HTR-8/SVneo (cell line): ENCODE measurements at places on chromosomes 6 and 20.

GRCh38 chr6:163415620-163416556, 1.4 kb downstream of the QKI start:
- DNase-seq: no peak

DNA sequence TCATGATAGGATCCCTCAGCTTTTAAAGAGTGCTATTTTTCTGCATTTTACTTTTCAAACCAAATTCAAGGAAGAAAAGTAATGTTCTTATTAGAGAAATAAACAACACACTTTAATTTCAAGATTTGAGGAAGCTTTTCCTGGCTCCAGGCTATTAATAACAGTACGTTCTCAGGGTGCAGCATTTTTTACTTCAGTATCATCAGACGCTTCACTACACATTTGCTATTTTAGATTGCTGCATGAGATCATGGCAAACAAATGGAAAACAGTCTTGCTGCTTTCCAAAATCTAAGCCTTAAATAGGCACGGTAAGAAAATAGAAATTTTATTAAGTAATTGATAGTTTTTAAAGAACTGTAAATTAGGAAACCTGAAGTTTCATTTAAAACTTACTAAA, 253.6 kb upstream of the EXOC2 start:
- no peak for DNase-seq

GRCh38 chr6:132443206-132443605, 41.9 kb upstream of the MOXD1 start:
- no peak for DNase-seq

- DNase-seq: no peak
Measured at GRCh38 chr6:26258212-26258977, 106.6 kb upstream of the BTN3A2 start.

DNA sequence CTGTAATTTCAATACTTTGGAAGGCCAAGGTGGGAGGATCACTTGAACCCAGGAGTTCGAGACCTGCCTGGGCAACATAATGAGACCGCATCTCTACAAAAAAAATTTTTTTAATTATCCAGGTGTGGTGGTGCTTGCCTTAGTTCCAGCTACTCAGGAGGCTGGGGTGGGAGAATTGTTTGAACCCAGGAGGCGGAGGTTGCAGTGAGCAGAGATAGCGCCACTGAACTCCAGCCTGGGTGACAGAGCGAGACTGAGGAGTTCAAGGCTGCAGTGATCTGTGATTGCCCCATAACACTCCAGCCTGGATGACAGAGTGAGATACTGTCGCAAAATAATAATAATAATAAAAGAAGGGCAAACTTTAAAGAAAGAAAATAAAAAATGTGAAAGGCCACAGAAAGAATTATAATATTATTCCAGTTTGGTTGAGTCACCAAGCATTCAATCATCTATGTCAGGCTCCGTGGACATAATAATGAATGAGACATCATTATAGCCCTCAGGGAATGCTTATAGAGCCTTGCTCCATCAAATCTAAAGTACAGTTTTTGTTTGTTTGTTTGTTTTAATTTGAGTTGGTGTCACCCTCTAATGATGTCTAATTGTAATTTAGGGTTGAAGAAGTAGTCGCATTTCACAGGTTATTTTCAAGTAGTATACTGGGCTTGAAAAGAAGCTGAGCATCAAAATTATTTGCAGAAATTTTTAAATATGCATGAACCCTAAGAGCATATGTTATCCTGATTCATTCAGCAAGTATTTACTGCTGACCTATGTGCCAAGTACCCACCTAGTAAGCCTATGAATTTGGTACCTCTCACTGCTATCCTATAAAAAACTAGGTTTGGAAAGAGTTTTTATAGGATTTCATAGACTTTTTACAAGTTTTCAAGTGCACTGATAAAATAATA, 15.1 kb downstream of the GLYATL3 start:
- DNase-seq: no peak

- no peak for DNase-seq
Measured at GRCh38 chr6:110635096-110635495, 158.7 kb upstream of the SLC22A16 start.

GRCh38 chr6:21596949-21597682, 3.6 kb downstream of the SOX4 start:
- no peak for DNase-seq

DNA sequence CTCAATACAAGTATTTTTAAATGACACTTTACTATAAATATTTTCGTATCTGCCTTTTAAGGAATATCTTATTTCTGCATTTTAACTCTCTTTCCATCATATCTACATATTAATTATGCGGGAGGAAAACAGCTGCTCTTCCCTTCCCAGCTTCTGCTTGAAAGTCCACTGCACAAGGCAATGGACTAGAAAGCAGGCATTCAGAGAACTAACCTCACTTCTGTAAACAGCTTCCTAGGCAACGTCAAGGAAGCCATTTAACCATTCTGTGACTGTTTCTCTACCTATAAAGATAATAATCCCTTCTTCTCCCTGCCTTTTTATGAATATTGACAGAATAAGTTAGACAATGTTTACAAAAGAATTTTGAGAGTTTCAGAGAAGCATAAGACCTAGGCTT, 319.4 kb downstream of the BTBD9 start:
- DNase-seq: no peak

DNA sequence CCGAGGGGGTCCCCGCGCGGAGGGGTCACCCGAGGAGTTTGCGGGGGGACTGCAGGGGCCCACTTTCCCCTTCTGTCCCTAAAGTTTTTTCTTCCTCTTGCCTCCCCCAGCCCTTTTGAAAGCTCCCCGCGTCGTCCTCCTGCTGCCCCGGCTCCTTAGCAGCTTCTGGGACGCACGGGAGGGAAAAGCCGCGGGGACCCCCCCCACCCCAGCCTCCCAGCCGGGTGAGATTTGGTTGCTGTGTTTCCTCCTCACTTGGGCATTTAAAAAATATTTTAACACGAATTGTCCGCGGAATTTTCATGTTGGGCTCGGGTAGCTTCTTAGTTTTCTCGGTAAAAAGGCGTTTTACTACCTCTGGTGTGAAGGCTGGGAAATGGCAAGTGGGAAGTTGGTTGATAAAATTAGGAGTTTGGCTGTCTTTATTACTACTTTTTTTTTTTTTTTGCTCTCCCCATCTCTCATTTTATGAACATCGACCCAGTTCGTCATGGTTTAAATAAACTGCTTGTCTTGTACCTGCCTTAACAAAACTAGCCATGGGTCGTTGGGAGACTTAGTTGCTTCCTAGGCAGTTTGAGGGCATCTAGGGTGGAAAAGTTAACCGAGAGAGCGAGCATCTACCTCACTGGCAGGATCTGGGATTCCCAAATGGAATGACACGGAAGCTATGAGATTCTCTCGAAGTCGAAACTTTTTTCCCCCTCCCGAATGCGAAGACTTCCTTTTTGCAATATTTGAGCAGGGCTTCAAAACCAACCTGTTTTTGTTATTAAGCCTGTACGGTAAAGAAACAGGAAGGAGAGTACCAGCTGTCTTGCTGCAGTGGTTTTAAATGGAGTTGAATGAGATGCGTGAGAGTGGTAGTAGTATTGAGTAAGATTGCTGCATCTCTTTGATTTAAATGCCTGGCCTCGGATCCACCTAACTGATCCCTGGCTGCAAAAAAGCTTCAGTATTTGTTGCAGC, 868 bp downstream of the NCOA3 start:
- DNase-seq: peak; percentile 72

- peak; percentile 23 for DNase-seq
Measured at GRCh38 chr6:113813142-113813541, 44.0 kb upstream of the MARCKS start.

GRCh38 chr20:25313593-25313992, 65.7 kb downstream of the PYGB start:
- no peak for DNase-seq

- DNase-seq: no peak
Measured at GRCh38 chr6:14732226-14732843, 513.5 kb upstream of the JARID2 start.

DNA sequence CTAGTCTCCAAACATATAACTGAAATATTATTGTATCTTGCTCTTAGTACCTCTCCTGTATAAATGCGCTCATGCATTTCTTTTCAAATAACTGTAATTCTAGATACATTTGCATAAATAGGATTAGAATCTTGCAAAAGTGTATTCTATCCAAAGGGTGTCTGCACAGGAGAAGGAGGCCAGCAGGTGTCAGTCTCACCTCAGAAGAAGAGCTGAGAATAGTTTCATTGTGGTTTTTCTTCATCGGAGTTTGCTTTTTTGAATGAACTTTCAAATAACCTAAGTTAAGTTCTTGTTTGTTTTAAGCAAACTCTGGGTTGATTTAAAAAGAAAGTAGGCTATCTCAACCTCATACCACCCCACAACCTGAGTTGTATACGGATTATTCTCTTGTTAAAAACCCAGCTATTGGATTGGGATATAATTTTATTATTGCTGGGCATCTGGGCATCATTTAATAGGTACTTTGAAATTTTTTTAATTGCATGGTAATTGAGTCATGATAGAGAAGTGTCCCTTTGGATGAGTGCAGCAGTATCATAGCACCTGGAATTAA, 125.0 kb upstream of the MLIP start:
- peak; percentile 47 for DNase-seq

- DNase-seq: no peak
Measured at GRCh38 chr6:84333842-84334241, 106.4 kb upstream of the CEP162 start.

DNA sequence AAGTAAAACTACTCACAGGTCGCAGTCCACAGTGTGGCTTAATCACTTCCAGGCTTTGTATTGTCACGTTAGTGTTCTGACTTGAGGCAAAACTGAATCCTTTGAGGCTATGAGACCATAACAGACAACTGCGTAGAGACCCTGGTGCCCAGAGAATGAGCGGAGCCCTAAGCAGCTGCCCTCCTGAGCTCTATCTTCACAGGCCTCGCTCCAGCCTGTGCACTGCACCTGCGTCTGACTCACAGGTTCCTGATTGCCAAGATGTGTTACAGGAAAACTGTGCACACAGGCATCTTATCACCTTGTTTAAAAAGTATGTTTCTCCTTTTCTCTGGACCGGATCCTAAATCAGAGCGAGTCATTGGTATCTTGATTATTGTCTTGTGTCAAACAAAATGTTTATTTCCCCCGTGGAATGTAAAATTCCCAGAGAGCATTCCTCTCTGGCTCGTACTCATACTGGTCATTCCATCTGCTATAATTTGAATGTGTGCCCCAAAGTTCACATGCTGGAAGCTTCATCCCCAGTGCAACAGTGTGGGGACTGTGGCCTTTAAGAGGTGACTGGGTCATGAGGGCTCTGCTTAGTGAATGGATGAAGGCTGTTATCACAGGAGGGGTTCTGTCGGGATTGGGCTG, 25.7 kb downstream of the PRR18 start:
- DNase-seq: no peak

DNA sequence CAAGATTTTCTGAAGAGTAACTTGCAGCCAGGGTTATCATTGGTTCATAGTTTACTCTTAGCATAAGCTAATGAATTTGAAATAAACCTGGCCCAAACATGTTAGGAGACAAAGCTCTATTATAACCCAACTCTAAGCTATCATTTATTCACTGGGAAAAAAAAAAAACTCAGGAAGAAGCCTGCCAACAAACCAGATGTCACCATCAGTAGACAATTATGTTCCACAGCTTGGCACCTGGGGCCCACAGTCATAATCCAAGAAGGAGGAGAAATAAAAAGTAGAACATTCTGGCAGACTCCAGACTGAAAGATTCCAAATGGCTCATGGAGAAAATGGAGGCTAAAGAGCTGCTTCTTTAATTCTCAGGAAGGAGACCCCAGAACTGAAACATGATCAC, 100.0 kb upstream of the CNR1 start:
- no peak for DNase-seq

DNA sequence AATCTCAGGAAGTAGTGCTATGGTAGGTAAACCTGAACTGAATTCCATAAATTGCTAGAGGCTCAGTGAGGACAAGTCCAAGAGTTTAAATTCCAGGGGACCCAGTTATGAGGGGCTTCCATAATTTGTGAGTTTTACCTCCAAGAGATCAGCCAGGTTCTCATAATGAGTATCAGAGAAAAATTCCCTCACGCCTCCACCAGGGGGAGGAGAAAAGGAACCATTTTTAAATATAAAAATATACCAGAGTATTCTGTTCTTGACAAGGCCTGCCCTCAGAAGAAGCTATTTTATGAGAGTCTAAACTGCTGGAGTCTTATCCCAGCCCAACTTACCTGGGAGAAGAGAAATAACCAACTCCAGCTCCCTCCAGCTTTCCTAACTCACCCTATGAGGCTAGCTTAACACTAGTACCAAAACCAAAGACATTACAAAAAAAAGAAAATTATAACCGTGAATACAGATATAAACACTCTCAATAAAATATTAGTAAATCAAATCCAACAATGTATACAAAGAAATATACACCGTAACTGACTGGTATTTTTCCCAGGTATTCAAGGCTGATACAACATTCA, 158.7 kb downstream of the TFAP2A start:
- no peak for DNase-seq

DNA sequence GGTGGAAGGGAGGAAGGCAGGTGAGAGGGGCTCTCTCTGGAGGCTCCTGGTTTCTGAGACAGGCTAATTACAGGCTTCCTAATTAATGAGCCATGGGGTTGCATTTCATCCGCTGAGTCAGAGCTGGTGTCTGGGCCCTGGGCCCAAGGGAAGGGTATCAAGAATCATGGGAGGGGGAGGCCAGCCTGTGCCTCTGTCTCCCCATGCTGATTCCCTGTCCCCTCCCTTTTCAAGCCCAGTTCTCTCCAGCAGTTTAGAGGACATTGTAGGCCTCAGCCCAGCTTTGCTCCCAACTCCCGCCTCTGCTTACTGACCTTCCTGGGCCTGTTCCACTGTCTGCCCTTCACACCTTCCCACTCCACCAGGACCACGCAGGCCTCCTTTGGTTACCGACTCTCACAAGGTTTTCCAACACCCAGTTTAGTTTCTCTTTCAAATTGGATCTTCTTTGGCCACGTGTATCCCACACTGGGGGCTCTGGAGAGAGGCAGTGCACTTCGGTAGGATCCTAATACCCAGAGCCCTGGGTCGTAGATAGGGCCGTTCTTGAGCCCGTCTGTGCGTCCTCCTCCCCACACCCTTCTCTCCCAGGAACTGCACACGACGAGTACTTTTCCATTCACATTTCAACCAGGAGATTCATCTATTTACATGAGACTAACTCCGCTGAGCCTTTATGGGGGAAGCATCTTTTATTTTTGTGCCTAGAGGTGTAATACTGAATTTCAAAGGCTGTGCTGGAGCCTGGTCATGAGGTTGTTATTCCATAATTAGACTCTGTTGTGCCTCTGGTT, 18.2 kb upstream of the AVP start:
- no peak for DNase-seq

DNA sequence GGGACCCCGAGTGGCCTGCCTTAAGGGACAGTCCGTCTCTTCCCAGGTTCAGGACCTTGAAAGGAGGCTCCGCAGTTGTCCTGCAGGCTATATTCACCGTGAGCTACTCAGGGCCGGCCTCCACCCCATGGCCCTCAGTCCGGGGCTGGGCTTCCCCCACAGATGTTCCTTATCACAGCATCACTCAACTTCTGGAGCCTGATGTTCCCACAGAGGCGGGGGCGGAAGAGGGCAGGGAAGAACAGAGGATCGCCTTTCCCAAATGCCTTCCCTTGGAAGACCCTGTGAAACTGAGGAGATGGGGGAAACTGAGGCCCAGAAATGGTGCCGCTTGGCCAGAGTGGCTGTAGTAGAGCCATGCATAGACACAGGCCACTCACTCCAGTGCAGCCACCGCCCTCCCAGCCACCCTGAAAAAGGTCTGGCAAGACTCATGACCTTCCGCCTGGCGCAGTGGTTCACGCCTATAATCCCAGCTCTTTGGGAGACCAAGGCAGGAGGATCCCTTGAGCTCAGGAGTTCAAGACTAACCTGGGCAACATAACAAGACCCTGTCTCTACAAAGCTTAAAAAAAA, 4.3 kb upstream of the COX4I2 start:
- no peak for DNase-seq

- DNase-seq: no peak
Measured at GRCh38 chr6:72863131-72863530, 241.3 kb downstream of the KCNQ5 start.
